ENCODE measurements at places on chromosomes 3 and 15.
A peak's percentile ranks its signal among the peaks of the same experiment; 100 is the strongest.

DNA sequence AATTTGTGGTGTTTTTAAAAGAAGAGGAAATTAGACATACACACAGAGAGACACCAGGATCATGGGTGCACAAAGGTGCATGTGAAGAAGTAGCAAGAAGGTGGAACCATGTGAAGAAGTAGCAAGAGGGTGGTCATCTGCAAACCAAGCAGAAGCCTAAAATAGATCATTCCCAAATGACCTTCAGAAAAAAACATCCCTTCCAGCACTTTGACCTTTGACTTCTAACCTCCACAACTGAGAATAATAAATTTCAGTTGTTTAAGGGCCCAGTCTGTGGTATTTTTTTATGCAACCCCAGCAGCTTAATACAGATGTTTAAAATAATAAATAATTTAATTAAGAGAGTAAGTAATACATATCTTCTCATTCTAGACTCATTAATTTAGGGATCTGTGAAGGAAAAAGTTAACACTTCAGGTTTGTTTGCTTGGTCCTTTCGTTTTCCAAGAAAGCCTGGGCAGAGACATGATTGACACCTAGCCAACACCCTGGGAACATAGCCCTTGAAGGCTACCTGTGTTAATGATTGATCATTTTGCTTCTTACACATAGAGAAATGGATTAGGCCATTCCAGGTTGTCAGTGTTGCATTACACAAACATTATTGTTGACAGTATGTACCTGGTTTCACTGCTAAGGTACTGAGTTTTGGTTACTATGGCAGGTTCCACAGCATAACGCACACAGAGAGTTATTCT, 1331.2 kb upstream of the GBE1 start:
- no peak for DNase-seq

DNA sequence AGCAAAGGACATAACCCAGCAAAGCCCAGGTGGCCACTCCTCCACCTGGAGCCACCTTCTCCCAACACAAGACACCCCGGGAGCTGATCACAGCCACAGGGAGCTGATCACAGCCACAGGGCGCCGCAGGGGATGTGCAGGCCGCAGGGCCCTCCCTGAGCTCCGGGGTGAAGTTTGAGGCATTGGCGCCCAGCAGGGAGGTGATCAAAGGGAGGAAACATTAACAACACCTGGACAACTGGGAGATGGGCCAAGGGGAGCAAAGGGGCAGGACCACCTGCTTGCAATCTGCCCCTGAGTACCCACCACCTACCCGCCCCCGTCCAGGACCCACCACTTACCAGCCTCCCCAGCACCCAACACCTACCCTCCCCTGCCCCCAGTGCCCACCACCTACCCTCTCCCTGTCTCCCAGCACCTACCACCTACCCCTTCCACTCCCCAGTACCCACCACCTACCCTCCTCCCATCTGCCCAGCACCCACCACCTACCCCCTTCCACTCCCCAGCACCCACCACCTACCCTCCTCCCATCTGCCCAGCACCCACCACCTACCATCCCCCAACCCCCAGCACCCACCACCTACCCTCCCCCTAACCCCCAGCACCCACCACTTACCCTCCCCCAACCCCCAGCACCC, 2.4 kb downstream of the UROC1 start:
- peak; percentile 36 for DNase-seq

GRCh38 chr15:48967336-48967735, 3.6 kb upstream of the SHC4 start:
- DNase-seq, result no peak

- no peak for DNase-seq
Measured at GRCh38 chr3:155149494-155149893, 69.4 kb downstream of the MME start.

GRCh38 chr3:149468504-149469212, 5.8 kb upstream of the TM4SF4 start:
- no peak for DNase-seq

DNA sequence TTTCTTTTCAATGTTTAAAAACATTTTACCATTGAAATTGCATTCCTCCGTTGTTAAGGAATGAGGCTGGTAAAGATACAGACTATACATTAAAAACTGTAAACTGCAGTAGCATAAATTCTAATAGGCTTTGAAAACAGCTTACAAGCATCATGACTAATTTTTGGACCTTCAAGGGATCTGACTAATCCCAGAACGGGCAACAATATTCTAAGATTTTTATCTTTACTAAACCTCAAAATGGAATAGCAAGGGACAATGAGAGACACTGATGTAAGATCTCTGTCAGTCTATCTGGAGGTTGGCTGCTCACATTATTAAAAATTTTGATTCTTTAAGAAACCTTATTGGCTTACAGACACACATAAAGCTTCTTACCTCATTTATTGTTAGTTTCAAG, 74.7 kb downstream of the BTD start:
- no peak for DNase-seq

All from activated effector memory CD4-positive, alpha-beta T cell treated with anti-CD3 and anti-CD28 coated beads, Interleukin-2, amount 50 U/mL, for 16 hours (primary cell).